ENCODE measurements at places on chromosomes 1 and 21.

DNA sequence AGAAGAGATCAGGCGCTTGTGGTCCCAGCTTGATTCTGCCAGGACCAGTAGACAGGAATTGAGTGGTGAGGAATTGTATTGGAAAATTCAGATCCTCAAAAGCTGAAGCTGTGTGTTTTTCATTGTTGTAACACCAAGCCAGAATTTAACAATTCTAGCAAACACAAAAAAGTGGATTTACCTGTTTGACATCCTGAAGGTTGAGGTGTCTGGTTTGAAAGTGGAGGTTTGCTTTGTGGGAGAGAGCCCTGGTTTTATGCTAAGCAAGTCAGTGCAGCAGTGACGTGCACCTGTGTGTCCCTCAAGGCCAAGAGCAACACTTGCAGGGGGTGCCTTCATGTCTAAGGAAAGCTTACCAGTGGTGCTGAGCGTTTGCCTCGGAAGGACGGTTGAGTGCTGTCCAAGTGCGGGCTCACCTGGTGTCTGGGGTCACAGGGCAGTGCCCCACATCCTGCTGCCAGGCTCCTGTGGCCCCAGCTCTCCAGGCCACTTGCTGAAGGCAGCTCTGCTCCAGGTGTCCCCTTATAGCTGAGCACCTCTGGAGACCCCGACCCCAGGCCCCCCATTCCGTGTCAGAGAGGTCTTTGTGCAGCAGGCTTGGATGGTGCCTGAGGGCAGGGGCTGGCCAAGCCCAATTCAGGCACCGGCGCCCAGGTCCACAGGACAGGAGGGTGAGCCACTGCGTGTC is 27.7 kb downstream of the PCNT start:
- no peak for DNase-seq

GRCh38 chr1:248686815-248687214 is 15.8 kb downstream of the OR14I1 start:
- DNase-seq, result no peak

DNA sequence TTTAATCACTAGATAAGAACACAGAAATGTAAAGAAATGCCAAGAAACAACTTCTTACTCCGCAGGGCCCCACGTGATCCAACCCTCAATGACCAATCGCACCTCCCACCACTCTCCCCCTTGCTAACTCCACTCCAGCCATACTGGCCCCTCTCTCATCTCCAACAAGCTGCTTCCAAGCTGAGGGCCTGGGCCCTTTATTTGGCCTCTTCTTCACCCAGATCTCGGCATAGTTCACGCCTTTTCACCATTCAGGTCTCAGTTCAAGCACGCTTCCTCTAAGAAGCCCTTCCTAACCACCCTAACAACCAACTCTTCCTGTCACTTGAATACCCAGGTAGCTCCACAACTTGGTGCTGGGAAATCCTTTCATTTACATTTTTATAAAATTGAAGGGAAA is 110.7 kb downstream of the TGFBR3 start:
- DNase-seq, result no peak

DNA sequence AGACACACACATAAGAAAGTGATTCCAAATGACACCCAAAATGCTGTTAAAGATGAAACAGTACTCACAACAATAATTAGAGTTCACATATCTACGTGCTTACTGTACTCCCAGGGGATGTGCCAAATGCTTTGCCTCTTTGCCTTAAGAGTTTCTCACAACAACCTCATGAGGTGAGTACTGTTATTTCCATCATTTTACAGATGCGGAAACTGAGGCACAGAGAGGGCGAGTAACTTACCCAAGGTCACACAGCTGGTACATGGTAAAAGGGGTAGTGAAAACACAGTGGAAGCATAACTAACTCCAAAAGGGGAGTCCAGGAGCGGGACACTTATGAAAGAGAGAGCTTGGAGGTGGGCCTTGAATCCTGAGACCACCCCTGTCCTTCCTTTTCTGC is 171.8 kb downstream of the ACTL8 start:
- DNase-seq, result no peak

- no peak for DNase-seq
Observed at GRCh38 chr1:209777587-209777986, 6.8 kb downstream of the C1orf74 start.

GRCh38 chr1:161494091-161494735 is 11.0 kb upstream of the FCGR2A start:
- DNase-seq, result no peak

DNA sequence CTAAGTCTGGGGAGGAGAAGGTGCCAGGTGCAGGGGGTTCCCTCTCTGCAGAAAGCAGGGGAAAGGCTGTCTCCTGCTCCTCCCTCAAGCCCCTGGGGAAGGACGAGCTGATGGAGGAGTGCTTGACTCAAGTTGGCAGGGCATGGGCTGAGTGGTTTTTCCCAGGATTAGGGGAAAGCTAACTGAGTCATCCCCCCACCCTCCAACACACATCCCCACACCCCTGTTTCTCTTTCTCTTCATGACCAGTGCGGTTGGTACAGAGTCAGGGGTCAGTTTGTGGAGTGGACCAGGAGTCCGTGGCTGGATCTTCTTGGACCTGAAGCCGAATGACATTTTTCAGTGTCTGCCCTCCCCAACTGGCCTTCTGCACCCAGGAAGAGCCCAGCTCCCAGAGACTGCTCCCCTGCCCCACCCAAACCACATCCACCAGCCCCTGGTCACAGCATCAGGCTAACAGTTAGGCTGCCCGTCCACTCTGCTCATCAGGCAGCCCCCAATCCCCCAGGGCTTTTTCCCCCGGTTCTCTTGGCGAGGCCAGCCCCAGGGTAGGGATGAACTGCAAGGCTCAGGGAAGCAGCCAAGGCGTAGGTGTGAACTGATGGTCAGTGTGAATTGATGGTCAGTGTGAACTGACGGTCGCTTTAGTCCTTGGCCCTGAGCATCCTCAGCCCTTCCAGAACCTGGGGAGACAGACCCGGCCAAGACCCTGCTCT is 81.0 kb downstream of the PAX7 start:
- DNase-seq, result no peak

DNA sequence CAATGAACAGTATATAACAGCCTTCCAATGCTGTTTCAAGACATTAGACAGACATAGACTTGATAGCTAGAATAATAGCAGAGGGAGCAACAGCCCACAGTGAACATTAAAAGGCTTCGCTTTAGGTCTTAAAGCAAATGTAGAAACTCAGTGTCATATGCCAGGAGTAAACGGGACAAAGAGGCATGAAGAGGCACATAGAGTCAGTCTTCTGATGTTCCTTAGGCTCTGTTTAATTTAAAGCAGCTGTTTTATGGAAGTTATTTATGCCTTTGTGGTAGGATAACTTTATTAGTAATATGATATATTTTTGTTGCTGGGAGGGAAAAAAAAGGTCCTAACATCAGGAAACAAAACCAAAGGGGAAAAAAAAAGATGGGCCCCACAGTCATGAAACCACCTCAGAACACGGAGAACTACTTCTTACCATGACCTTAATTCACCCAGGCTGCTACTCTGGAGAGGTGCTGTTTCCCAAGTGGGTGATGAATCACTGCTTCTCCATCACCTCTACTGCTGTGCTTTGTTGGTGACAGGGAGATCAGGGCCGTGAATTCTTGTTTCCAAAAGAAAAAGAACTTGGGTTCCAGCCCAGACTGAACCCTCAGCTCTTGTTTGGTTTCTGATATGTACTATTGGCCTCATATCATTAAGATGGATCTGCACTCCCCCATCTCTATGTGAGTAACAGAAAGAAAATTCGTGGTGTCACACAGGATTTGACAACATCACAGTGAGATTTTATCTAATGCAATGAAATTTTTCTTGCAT is 616.9 kb downstream of the KIF26B start:
- DNase-seq, result no peak

DNA sequence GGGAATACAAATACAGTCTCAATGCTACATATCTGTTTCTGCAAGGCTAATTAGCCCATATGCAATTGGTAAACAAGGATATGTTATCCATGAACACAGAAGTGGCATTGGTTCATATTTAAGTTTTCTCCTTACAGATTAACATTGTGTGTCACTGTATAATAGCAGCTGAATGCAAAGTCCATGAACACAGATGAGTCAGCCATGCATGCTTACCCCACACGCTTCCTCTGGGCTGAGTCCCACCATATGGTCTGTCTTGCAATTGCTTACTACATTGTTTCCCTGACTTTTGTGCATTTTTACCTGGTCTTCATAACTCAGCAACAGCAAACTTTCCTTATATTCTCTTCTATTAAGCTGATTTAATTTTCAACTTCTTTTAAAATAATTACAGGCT is 41.5 kb upstream of the TSNAX start:
- DNase-seq, result no peak

DNA sequence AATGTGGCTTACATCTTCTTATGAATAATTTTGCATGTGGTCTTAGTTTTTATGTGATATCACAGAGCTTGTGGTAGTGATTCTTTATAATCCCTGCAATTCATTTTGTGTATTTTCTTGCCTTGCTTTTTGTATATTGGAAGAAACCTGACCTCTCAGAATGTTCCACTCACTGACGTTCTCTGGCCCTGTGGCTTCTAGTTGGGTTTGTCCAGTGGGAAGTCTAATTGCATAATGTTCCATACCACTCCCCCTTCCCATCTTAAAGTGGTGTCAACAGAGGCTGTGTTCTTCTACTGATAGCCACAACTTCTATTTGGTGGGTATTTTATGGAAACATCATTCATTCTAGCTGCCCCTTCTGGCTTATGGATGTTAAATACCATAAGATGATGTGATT is 225.3 kb downstream of the BACH1 start:
- DNase-seq, result no peak

DNA sequence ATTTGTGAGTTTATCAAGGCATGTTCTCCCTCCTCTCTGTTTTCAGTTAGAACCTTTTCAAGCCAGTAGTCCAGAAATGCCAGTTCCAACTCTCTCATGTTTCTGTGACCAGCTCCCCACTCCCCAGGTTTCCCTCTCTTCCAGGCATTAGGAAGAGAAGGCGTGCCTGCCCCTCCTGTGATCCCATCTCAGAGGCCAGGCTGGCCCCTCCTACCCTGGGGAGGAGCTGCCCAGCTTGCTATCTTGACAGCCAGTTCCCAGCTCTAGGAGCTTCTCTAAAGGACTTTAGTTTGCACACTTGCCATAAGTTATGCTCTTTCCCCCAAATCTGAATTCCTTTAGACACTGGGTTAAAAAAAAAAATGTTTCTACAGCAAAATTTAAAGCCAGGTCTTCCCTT is 8.9 kb downstream of the HYI start:
- peak; percentile 56 for DNase-seq

- DNase-seq, result no peak
Observed at GRCh38 chr1:203331224-203331623, 19.7 kb downstream of the FMOD start.

GRCh38 chr1:25024615-25025350 is 94.7 kb upstream of the RUNX3 start:
- DNase-seq, result no peak

DNA sequence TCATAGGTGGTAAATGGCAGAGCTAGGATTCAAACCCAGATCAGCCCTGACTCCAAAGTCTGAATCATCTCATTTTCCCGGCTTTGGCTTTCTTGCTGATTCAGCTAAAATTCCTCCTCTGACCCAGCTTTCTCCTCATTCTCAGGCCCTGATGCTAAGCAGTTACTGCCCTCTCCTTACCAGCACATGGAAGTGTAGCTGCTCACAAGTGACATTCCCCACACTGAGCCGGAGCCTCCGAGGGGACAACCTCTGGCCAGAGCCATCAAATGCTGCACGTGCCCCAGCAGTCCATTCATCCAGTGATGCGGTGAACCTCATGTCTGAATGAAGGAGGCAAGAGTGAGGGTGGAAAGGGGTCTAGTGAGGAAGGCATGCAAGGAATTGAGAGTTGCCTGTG is 11.1 kb downstream of the ITGA10 start:
- no peak for DNase-seq

- DNase-seq, result no peak
Observed at GRCh38 chr1:187051618-187052232, 223.0 kb downstream of the PLA2G4A start.

DNA sequence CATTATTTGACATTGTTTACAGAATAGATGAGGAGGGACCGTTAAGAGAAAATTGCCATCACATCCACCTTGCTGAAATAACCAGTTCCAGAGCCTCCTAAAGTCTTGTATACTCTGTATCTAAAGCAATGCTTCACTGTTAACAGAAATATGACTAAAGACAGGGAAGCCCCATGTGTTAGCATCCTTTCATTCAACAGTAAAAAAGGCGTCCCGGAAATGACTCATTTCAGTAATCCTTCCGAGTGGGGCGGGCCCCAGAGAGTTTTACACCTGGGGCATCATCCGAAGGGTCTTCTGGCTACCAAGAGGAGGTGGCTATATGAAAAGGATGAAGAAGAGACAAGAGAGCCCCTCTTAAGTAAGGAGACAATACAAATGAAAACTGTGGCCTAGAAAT is 227.2 kb downstream of the SLC45A1 start:
- no peak for DNase-seq

DNA sequence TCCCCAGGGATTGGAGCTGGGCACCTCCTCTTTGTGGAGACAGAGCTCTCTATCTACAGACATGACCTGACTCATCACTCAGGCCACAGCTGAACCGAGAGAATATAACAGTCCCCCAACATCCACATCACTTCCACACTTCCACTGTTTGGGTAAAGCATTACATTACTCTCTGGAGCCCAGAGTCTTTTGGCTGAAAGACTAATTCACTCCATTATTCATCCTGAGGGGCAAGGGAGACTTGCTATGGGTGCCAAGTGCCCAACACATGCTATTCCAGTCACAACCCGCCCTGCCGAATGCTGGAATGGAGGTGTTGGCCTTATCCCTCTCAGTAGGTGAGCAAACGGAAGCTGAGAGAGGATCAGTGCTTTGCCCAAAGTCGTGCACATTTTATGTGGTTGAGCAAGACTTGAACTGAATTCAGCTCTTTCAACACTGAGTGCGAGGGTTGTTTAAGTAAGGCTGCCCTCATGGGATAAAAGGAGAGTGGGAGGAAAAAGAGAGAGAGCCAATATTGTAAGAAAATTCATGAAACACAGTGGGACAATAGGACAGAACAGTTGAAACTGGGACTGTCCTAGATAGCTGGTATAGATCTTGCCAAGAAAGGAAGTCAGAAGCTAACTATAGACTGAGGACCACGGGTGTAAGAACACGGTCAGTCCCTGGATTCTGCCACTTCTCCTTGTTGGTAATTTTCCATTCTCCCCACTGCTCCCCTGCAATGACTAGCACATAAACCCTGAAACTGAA is 13.5 kb upstream of the CHI3L1 start:
- peak; percentile 70 for DNase-seq

Measured in aorta (tissue), 5 donors.